ENCODE measurements at places on chromosomes 4 and X.

DNA sequence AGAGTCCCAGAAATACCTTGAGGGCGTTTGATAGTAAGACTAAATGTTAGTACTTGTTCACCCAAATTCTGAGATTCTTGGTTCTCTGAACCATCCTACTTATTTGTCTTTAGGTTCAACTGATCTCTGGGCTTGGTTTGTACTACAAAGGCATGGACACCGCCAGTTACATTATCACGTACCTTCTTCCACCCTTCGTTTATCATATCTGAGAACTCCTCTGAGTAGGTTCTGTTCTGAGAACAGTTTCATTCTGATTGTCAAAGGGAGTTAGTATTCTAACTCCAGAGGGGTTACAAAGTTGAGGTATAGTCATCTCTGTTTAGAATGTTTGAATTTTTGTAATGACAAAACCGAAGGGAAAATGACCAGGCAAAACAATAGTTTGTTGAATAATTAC is 19.3 kb downstream of the ZFX start:
- DNase-seq = no peak

DNA sequence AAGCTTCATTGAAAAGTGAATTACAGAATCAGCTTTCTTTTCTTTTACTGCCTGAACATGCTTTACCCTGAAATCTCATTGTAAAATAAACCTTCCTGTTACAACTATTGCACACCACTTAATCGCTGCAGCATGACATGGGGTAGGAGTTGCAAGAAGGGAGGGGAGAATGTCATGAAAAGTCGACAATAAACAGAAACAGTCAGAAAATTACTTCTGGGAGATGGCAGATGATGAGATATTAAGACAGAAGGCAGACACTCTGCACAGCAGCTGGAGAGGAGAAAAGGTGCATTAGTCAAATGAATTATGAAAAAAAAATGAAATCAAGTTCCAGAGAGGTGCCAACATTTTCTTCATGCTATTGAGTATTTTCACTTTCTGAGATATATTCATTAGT is 287.7 kb downstream of the PCDH7 start:
- DNase-seq = no peak

DNA sequence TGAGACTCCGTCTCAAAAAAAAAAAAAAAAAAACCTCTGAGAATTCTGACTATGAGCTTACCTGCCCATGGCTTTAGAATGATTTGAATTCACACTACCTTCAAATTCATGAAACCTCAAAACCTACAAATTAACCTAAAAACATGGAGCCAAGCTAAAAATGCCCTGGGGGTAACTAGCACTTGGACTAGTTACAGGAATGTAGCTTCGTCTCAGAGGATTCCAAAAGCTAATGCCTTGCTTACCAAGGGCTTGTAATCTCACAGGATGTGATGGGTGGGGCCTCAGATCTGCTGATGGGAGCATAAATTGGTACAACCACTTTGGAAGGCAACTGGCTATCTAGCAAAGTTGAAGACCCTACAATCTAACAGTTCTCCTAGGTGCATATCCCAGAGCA is 79.4 kb upstream of the SPRY1 start:
- no peak for DNase-seq

GRCh38 chr4:41366911-41367517 is 110.3 kb downstream of the UCHL1 start:
- DNase-seq = no peak

DNA sequence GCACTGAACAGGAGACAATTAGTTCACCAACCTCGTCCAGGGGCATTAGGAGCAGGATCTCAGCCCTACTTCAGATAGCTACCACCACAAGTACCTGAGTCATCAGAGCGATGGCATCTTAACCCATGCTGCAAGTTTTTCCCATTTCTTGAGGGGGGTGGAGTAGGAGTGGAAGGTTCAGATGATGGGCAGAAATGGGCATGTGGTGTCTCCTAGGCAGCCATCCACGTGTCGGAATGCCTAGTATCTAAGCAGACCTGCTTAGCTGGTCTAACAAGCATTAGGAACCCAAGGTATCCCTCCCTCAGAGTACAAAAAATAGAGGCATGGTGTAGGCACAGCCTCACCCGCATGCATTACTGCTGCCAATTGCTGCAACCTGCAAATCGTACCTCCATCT is 159.1 kb upstream of the DGKK start:
- no peak for DNase-seq
